ENCODE measurements at places on chromosomes 4 and X.

DNA sequence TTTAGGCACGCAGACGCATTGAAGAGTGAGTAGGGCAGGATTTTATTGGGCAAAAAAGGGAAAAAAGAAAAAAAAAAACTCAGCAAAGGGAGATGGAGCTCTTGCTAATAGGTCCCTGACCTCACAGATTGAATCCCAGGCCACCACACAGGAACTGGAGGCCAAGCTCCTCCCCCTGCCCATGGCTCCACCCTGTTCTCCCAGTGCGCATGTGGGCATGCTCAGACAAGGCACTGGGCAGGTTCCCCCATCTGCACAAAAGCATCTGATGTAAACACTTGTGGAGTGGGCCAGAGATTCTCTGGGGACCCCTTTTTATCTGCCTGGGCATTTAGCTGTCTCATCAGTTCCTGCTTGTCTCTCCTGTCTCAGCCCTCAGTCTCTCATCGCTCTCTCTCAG, 9.5 kb downstream of the FRMD7 start:
- DNase-seq = no peak

DNA sequence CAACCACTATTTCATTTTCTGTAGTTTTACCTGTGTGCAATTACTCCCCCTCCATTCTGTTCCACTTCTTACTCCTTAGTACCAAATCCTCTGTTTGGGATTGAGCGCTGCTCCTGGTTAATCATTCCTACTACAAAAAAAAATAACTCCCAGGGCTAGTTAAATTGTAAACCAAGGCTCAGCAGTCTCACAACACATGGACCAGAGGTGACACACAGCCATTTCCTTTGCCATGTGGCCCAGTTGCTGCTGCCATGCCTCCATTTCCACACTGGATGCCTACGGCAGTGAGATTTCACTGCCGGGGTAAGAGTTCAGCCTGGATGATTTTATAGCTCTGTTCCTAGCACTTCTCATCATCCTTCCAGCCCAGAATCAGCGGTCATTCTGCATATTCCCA, 107.2 kb downstream of the AKAP4 start:
- no peak for DNase-seq

GRCh38 chr4:125832161-125832560, 517.4 kb downstream of the FAT4 start:
- DNase-seq = no peak

- no peak for DNase-seq
Observed at GRCh38 chrX:103309860-103310554, 783 bp downstream of the BEX2 start.
